ENCODE measurements at places on chromosomes 2 and 18.

- DNase-seq = no peak
Measured at GRCh38 chr2:46534589-46534988, 55.2 kb downstream of the TMEM247 start.

DNA sequence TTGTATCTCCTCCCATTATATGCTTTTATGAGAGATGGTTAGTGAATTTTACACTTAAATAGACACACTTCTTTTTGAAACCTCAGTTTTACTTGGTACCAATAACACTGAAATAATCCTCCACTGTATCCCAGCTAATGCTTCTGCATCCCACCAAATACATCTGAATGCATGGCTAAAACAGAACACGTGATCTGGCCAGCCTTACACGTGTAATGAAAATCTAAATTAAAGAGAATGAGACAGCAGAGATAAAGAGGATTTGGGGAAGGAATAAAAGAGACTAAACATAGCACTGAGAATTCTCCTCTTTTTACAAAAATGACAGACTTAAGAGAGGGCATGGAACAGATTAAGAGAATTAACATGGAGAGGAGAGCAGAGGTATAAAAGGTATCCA, 612.2 kb downstream of the NRXN1 start:
- no peak for DNase-seq

DNA sequence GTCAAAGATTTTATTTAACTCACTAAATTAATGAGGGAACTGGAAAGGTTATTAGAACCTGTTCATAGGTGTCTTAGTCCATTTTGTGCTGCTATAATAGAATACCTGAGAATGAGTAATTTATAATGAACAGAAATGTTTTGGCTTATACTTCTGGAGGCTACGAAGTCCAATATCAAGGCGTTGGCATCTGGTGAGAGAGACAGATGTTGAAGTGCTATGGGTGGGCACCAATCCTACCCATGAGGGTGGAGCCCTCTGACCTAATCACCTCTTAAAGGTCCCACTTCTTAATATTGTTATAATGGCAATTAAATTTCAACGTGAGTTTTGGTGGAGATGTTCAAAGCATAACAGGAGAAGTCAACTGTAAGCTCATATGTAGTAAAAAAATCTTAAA, 5.1 kb downstream of the RPIA start:
- no peak for DNase-seq

DNA sequence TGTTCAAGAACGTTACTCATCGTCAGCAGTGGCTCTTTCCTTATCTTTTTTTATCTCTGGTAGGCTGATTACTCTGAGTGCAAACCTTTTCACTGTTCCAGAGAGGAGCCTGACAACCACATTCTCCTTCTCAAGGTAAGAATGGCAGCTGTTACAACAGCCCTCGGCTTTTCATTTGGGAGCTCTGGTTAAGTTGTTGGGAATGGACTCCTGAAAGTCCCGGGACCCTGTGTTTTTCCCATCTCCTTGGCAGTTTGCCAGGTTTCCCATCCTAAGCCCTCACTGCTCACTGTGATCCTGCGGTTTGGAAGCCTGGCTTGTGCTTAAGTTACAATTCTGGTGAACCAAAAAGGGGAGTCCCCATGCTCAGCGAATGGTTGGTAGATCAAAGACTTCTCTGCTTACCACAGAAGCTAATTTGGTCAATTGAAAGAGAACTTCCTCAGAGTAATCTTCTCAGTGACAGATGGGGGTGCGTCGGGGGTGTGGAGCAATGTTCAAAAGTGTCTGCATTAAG, 122.3 kb downstream of the LYPD6B start:
- peak; percentile 63 for DNase-seq

DNA sequence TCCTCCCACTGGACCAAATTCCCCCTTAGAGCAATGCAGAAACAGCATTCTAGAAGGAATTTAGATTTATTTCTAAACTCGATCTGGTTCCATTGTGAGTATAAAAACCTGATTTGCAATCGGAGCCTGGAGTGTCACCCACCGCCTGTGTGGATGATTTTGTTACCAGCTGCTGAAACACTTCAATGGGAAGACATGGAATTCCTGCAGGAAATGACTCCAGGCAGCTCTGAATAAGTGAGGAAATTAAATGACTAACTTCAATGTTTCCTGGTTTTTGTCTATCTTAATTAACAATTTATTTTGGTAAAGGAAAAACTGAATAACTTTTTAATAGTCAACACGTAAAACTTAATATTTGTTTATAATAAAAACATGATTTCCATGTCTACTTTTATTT, 19.3 kb downstream of the CTAGE1 start:
- no peak for DNase-seq

DNA sequence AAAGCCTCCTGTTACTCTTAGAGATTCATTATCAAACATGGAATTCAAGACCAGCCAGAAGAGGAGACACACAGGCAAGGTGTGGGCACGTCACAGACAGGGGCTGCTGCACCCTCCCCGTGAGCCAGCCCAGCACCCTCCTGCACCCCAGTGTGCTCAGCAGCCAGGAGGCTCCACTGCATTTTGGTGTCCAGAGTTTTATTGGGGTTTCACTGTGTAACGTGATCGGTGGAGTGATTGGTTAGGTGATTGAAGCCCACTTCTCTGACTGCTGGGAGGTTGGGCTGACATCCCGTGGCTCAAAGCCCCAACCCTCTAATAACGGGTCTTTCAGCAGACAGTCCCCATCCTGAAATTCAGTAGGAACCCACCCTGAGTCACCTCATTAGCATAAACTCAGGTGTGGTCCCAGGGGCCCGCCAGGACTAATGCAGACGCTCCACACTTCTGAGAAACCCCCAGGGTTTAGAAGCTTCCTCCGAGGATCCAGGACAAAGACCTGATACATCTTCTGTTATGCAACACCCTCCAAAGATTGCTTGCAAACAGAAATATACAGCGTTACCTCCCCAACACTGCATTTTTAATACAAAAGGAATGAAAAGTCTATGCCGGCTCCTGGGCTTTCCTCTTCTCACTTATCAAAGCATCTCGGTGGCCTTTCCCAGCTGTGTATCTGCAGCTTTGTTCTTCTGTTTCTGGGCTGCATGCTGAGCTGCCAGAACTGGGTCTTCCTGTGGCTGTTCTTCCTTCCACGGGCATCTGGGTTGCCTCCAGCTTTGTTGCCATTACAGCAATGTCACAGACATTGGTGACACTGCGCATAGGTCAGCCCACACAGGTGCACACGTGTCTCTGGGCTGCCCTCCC, 43.7 kb upstream of the SNED1 start:
- DNase-seq = no peak

All from renal cortical epithelial cell (primary cell).